ACHN (cell line): ENCODE measurements at places on chromosomes 12 and 14.

- no peak for DNase-seq
Observed at GRCh38 chr12:126353604-126354003, 1288.4 kb downstream of the AACS start.

GRCh38 chr12:88677464-88677863 is 97.2 kb upstream of the KITLG start:
- DNase-seq: no peak

GRCh38 chr12:572532-572899 is 90.7 kb downstream of the NINJ2 start:
- DNase-seq: peak; percentile 15

GRCh38 chr14:91919814-91920213 is 27.7 kb downstream of the FBLN5 start:
- no peak for DNase-seq

DNA sequence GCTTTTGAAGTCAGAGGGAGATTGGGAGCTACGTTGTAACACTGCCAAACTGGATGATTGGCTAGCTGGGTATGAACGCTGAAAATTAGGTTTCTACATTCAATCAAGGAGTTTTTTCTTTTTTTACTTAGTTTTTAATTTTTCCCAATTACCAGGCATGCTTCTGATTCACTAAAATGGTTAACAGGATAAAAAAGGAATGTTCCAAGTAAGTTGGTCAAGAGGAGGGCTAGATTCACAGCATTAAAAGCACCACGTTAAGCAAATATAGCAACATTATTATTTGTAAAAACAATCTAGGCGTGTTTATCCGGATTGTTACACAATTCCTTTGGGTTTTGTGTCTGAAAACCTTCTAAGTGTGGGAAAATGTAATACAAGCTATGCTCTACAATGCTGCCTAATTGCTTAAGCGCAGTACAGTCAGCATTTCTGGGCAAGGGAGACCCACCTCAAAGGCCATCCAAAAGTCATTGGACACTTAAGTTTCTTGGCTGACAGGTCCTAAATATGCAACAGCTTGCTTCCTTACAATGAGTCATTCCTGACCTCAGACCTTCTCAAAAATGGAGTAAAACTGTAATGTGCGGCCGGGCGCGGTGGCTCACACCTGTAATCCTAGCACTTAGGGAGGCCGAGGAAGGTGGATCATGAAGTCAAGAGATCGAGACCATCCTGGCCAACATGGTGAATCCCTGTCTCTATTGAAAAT is 1.2 kb downstream of the RPLP0 start:
- peak; percentile 65 for DNase-seq

- no peak for DNase-seq
Observed at GRCh38 chr14:21037156-21037555, 2.5 kb upstream of the RNASE13 start.

DNA sequence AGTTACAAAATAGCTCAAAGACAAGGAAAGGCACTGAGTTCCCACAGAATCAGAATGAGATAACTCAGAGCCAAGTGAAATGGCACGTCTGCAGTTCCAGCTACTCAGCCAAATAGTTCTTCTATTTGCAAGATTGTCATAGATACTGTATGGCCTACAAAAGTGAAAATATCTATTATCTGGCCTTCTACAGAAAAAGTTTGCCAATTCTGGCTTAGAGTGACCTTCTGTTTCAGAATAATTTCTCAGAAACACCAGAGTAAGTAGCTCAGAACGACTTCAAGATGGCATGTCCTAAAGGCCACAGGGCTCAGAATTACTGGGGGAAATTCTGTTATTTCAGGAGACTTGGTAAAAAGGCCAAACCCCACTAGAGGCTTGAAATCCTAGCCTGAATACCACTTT is 10.7 kb upstream of the RTRAF start:
- DNase-seq: no peak

GRCh38 chr12:65355461-65355860 is 77.0 kb downstream of the MSRB3 start:
- DNase-seq: no peak

- no peak for DNase-seq
Observed at GRCh38 chr12:56616244-56616643, 13.9 kb downstream of the BAZ2A start.

DNA sequence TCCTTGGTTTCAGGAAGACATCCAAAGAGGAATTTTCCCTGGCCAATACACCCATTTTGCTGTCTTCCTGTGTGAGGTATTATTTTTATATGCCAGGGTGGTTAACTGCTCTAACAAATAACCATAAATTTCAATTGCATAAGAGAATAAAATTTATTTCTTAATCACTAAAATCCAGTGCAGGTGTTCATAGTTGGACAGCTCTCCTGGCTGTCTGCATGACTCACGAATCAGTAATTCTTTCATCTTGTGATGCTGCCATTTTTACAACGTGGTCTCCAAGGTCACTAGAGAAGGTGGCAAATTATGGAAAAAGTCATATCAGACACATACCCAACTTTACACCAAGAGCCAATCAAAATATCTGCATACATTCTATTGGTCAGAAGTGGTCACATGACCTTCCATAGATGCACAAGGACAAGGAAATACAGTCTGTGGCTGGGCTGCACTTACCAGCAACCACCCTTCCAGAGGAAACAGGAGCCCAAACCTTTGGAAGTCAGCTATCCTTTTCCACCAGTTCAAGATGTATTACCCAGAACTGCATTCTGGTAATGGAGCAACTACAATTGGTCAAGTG is 193.5 kb upstream of the PLEKHG7 start:
- DNase-seq: no peak

DNA sequence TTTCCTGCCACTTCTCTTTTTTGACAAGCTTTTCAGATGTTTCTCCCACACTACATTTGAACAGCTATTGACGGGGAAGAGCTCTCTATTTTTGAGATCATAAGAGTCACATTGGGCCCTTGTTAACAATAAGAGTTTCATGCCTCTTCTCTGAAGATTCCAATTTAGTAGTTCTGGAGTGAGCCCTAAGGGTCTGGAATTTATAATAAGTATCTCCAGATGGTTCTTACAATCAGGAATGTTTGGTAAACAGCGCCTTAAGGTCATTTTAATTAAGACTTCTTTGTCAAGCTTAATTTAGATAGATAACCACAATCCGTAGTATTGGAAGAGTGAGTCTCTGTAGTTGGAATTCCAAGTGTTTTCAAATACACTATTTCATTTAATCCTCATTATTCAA is 60.6 kb upstream of the HECTD1 start:
- no peak for DNase-seq

- DNase-seq: no peak
Observed at GRCh38 chr12:129701631-129702101, 202.2 kb downstream of the TMEM132D start.
